Aorta (tissue), 5 donors: ENCODE measurements at places on chromosomes 6 and 20. TPM values are rescaled to one million over a fixed set of nuclear protein-coding genes. Genes with fewer than 3 reads are reported as not detected.

DNA sequence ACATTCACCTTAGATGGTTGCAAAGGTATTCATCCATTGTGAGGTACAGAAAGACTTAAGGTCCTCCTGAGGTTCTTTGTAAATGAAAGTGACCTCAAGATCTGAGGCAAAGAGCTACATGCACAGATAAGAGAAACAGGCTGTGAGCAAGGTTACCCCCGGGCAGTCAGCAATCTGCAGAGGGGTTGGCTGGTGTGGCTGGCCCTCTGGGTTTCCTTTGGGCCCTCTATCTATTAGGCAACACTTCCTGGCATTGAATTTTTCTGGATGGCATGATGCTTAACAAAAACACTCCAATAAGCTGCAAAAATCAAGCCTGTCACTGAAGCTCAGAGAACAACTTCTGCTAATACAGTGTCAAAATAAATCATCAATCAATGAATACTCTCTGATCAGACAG is 48.9 kb upstream of the RALGAPA2 start:
- DNase-seq: no peak

DNA sequence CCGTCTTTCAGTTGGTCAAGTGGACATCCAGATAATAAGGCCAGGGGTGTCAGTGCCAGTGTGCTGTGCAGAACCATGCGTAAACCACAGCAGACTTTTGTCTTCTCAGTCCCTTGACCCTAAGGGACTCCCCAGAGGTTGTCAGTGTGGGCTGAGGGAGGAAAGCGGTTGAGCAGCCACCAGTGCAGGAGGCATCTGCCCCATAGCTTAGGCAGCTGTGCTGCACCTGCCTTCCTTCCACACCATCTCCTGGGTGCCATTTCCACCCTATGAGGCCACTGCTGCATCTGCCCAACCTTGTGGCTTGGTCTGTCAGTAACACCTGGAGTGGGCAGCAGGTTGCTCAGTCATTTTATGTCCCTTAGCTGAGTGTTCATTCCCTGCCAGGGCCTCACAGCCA is 26.0 kb downstream of the PRPF6 start:
- no peak for DNase-seq

DNA sequence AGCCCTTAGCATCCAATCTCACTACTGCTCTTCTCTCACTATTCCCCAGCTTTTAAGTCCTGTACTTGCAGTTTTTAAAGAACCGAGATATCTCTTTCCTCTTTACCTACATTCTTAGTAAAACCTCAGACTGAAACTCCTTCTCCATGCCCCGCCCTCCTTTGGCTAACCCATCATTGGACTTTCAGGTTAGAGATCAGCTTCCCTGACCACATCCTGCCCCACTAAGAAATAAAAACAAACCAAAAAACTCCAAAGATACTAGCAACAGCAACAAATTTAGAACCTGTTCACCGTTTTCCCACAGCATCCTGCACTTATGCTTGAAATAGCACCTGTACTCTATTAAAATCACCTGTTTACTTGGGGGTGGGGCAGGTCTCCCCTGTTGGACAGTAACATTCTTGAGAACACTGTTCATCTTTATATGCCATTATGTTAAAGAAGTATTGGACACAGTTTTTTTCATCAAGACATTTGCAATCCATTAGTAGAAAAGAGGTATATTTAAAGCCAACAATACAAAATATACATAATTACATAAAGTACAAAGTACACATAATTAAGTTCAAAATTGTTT is 16.3 kb upstream of the SMAP1 start:
- DNase-seq: no peak

DNA sequence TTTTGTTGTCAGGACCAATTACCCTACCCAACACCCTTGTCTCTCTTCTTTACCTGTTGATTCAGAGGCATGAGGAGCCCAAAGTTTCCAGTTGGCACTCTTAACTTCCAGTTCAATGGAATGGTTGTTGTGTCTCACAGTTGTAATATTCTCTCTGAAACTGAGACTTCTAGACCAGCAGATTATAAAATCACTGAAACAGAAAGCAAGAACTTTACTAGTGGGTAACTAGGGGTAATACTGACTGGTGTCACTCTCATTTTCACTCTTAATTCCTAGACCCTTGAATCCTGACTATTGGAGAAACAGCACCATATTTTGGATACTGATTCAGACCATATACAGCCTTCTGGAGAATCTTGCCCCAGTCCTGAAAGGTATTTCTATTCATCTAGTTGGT is 140.2 kb upstream of the MMS22L start:
- DNase-seq: no peak

DNA sequence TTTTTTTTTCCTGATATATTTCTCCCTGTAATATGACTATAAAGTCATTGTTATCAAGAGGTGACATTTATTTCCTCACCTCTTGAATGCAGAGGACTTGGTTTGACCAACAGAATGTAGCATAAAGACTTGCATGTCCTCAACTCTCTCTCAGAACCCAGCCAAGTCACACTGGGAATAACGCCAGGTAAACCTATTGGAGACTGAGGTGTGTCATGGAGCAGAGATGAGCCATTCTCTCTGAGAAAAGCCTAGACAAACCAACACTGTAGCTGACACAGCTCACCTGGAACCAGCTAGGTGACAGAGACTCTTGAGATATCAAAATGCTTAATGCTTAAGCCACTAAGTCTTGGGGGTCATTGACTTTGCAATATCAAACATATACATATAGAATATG is 533.6 kb downstream of the HAO1 start:
- no peak for DNase-seq

DNA sequence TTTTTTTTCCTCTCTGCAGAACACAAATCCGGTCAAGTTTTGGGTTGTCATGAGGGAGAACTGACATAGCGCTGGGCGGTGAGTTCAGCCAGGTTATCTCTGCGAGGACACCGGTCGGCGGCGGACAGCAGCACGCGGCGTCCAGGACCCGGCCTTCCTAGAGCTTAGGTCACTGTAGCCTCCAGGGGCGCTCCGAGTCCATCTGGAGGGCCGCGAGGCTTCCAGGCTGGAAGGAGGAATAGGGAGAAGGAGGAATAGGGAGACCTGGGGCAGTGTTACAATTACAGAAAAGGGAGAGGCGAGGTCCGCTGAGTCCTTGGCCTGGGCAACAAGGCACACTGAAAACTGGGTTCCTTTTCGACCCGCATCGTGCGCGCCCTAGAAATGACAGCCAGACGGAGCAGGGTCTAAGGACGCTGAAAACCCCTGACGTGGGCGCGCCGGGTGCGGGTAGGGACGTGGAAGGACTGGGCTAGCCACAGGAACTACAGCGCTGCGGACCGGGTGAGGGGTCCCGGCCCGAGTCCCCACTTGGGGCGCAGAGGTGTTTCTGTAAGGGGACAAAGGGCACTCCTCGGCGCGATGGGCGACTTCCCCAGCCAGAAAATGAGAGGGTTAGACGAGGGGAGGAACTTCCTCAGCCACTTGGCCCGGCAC is 536 bp upstream of the FNDC1 start:
- peak; percentile 69 for DNase-seq

- DNase-seq: peak; percentile 73
These were observed 506 bp downstream of the RGS17 start for GRCh38 chr6:153130515-153131036.

DNA sequence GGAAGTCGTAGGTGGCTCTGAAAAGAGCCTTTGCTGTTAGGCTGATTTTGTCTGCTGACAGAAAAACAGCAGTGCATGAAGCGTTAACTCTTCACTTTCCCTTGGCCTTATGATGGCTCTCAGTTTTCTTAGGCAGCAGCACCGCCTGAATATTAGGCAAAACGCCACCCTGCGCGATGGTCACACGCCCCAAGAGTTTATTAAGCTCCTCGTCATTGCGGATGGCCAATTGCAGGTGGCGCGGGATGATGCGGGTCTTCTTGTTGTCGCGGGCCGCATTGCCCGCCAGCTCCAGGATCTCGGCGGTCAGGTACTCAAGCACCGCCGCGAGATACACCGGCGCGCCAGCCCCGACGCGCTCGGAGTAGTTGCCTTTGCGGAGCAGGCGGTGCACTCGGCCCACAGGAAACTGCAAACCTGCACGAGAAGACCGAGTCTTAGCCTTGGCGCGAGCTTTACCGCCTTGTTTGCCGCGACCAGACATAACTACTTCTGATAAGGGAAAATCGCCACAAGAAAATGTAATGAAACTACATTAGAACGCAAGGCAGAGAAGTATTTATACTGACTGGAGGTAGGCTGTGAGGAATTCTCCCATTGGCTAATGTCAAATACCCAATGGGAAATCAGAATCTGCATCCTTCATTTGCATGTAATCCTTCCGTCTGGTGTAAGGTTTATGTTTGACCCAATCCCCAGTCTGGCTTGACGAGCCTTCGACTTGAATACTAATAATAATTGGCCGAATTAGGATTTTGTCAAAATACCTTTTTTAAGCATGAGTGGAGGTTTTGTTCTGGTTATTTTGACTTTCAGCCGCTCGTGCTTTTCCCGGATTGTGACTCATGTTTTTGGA is 53.9 kb upstream of the HFE start:
- peak; percentile 76 for DNase-seq

DNA sequence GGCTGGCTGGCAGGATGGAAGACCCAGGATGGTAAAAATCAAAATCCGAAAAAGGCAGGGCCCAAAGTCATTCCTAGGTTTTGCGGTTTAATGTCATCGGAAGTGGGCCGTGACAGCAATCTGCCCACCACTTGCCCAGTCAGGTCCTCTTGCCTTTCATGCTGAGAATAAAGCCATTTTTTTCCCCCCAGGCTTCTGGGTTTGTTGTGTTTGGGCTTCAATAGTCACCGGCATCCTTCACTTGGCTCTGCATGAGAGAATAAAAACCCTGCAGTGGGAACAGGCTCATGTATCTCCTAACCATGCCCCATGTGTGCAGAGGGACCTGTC is 56.1 kb downstream of the MEP1A start:
- DNase-seq: no peak

GRCh38 chr6:16493802-16494201 is 255.4 kb downstream of the GMPR start:
- DNase-seq: no peak

DNA sequence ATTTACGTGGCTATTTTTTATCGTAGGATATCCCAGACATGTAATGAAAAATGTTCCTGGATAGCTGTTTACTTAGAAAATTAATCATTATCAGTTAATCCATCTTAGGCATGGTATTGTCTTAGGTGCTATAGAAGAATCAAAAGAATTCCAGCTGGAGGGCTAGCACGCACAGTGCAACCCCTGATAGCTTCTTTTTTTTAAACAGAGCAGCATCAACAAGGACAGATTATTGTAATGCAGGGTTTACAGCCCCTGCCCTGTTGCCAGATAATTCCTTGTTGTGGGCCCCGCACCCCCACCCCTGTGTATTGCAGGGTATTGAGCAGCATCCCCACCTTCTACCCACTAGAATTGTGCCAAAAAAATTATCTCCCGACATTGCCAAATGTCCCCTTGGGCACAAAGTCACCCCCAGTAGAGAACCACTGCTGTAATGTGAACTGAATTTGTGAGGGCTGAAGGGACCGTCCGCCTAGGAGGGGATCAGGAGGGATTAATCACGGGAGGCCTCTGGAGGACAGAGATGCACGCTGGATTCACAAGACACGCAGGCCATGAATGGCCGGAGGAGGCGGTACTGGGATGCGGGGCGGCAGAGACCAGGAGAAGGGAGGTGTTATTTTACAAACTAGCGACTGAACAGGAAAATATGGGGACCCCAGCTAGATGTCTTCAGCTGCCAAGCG is 174.6 kb downstream of the ZDHHC14 start:
- DNase-seq: no peak

DNA sequence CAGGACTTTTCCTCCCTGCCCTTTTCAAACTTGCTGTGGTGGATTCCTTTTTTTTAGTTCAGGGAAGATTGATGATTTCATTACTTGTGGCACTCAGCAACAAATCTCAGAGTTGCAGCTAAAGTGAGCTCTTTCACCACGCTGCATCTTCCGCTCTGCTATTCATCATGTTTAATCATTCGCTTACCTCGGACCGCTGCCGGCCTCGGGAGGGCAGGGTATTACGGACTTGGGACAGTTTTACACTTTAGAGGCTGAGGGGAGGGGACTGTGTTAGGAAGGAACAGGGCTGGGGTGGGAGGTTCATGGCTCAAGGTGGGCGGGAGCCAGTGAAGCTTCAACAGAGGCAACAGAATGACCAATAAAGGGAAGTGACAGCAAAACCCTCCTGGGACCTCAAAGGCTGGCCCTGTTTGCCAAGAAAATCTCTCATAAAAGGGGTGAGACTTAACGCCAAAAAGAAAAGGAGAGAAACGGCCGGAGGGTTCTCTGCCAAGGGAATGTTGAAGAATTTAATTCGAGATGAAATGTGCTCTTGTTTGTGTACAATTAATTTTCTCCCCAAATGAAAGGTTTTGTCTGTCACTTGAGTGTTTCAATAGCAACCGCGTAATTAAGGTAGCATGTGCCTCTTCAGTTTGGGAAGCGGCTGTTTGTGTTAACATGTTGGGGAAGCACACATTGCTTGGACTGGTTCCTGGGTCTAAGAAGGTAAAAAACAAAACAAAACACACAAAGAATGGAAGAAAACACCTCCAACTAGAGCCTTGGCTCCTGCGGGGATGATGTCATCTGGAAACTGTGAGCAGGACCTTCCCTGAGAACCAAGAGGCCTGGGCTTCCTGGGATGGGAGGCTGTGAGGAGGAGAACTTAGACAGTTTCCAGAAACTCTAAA is 72.5 kb upstream of the SULF2 start:
- peak; percentile 59 for DNase-seq

DNA sequence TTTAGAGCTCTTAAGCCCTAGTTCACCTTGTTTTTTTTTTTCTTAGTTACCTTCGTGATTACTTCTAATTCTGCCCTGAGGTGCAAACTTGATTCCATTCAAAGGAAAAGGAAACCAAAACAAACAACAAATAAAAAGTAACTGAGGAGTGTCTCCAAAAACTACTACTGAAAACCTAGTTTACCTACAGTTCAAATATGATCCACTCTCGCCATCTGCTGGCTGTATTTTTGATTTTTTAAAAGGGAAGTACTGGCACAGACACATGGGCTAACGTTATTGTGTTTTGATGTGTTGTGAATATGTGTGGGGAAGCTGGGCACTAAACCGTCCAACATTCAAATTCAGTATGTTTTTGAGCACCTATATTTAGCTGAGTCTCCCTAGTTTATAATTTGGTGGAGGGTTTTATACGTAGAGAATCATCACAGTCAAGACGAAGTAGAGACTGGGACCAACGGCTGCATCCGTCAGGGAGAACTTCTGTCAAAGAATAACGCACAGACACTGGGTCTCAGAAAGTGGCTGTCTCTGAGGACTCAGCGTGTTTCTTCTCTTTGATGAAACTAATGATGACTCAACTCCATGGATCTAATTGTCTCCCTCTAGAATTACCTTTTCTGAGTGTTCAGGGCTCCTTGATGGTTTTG is 373.5 kb upstream of the BTBD3 start:
- DNase-seq: no peak

DNA sequence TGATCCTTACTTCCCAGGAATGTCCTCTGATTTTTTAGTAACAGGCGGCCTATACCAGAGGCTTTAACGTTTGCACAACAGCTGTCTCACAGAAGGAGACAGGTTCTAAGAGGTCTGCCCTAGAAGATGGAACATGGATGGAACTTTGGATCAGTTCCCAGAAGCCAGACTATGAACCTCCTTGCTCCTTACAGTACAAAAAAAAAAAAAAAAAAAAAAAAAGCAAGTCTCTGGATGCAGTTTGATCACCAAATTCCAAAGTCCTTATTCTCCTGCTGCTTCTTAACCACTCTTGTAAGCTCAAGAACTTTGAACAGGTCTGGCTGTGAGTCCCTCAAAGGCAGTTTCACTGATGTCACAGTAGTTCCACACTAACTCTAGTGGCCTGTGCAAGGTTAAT is 2.0 kb upstream of the TRMT11 start:
- no peak for DNase-seq

FERMT1 gene
- 1.5 TPM for total RNA-seq

DEFB112 gene
- total RNA-seq: not detected

PRR18 gene
- not detected for total RNA-seq

TMEM14C gene
- total RNA-seq: 72.8 TPM

OLIG3 gene
- not detected for total RNA-seq

PAX1 gene
- not detected for total RNA-seq

PDSS2 gene
- 12.9 TPM for total RNA-seq
